Naive thymus-derived CD8-positive, alpha-beta T cell (primary cell): ENCODE measurements at places on chromosomes 2 and 18.

DNA sequence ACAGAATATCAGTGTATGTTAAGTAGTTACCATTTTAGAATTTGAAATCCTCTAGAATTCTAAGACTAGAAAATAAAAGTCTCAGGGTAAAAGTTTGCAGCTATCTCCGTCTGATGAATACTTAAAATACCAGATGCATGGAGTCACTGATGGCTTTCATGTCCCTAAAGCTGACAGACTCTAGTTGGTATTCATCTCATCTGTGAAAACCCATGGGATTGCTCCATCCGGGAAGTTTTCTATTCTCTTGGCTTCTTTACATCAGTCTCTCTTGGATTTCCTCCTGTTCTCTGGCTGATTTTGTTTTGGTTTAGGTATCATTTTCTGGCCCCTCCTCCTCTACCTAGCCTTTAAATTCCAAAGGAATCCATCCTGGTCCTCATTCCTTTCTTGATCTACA, 465.6 kb upstream of the POU3F3 start:
- no peaks in the 10 kb centered on the region for H3K4me1 ChIP-seq
- no peak overlapping the region for H3K4me3 ChIP-seq
- H3K36me3 ChIP-seq = no peaks in the 10 kb centered on the region

DNA sequence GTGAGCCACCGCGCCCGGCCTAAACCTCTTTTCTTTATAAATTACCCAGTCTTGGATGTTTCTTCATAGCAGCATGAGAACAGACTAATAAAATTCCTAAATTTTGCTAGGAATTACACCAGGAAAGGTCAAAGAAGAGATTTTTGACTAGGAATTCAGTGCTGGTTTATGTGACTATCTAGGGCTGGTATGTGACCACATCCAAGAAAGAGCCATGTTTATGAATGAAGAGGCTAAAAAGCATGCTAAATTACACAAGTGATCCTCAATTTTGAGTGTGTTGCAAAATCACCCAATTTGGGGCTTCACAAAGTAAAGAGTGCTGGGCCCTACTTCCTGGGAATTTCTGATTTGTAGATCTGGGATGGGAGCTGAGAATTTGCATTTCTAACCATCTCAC, 123.6 kb downstream of the CSRNP3 start:
- H3K27me3 ChIP-seq = peaks cover 3% of the 10 kb centered on the region
- H3K27ac ChIP-seq = no peak overlapping the region
- no peak overlapping the region for H3K4me3 ChIP-seq
- no peaks in the 10 kb centered on the region for H3K36me3 ChIP-seq
- no peaks in the 10 kb centered on the region for H3K4me1 ChIP-seq

GRCh38 chr2:62303788-62304187, 107.9 kb downstream of the B3GNT2 start:
- no peaks in the 10 kb centered on the region for H3K27me3 ChIP-seq
- H3K36me3 ChIP-seq = no peaks in the 10 kb centered on the region
- peaks cover 87% of the 10 kb centered on the region for H3K4me1 ChIP-seq
- peak overlapping the region; percentile 97 for H3K27ac ChIP-seq
- no peak for DNase-seq

- H3K4me3 ChIP-seq = no peak overlapping the region
- no peaks in the 10 kb centered on the region for H3K36me3 ChIP-seq
- DNase-seq = no peak
- H3K27me3 ChIP-seq = no peaks in the 10 kb centered on the region
- peaks cover 13% of the 10 kb centered on the region for H3K4me1 ChIP-seq
- H3K27ac ChIP-seq = peak overlapping the region; percentile 43
Measured at GRCh38 chr18:23512641-23513040, 9.3 kb downstream of the RMC1 start.

GRCh38 chr2:236665572-236666118, 96.0 kb downstream of the ACKR3 start:
- H3K27me3 ChIP-seq = peaks cover 5% of the 10 kb centered on the region
- H3K36me3 ChIP-seq = peaks cover 6% of the 10 kb centered on the region
- no peak for DNase-seq
